ENCODE measurements at places on chromosomes 7 and 10.

- no peak for DNase-seq
Measured at GRCh38 chr10:110772454-110773025, 99.2 kb upstream of the PDCD4 start.

- DNase-seq = no peak
Measured at GRCh38 chr10:119493155-119493554, 49.4 kb downstream of the RGS10 start.

GRCh38 chr10:35340975-35341374, 4.7 kb downstream of the CCNY start:
- no peak for DNase-seq

DNA sequence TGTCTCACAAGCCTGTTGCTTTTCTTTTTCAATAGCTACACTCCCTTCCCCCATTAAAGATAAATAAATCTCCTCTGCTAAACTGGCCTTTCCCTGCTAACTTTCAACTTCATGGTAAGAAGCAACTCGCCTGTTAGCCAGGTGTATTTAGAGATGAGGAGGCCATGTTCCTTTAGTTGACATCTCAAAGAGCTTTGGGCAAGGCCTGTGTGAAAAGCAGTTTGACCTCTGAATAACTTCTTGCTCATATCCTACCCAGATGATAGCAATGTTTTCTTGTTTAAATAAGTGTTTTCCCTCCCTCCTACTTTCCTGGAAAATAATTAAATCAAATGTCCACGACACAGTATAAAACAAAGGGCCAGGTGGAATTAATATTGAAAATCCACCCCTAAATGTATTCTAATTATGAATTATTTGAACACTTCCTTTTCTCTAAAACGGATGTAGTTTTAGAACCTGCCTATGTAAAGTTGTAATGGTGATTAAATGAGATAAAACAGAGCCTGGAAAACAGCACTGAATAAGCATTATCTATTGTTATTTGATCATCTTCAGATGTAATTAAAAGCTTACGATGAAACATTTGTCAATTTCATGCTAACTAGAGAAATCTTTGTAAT, 78.5 kb downstream of the HGF start:
- no peak for DNase-seq

DNA sequence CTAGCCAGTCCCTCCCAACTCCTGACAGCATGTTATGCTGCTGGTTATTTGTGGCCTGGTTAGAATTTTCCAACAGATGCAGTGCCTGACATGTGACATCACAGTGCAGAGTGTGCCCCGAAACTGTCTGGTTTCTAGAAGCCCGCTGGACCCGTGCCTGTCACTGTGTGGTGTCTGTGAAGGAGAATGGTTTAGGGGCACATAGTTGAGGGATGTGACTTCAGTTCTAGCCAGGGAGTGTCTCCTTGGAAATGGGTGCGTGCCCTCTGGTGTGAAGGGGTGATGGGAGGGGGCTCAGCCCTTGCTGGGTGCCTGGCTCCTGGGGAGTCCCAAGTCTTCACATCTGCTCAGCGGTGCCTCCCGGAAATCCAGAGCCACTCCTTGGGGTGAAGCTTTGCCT, 303.6 kb downstream of the GLRX3 start:
- DNase-seq = no peak

- no peak for DNase-seq
Measured at GRCh38 chr10:51321980-51322379, 247.7 kb downstream of the PRKG1 start.

DNA sequence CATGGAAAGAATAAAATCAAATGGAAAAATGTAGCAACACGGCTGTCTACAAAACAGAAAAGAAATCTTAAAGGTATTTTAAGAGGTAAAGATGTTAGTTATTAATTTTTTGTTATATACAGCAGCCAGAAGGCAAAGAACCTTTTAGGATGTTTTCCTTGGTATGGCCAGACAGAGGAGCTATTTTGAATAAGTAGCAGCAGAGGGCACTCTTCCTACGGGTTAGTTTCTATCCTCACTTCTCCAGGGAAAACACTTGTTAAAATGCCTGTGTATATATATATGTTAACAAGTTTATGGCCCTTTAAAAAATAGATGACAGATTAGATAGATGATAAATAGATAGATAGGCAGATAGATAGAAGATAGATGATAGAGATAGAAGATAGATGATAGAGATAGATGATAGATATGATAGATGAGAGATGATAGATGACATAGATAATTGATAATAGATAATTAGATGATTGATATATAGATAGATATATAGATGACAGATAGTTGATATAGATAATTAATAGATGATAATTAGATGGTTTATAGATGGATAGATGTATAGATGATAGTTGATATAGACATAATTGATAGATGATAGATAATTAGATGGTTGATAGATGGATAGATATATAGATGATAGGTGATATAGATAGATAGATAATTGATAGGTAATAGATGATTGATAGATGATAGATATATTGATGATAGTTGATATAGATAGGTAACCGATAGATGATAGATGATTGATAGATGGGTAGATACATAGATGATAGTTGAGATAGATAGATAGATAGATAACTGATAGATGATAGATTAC, 57.8 kb upstream of the WIPF3 start:
- DNase-seq = no peak

DNA sequence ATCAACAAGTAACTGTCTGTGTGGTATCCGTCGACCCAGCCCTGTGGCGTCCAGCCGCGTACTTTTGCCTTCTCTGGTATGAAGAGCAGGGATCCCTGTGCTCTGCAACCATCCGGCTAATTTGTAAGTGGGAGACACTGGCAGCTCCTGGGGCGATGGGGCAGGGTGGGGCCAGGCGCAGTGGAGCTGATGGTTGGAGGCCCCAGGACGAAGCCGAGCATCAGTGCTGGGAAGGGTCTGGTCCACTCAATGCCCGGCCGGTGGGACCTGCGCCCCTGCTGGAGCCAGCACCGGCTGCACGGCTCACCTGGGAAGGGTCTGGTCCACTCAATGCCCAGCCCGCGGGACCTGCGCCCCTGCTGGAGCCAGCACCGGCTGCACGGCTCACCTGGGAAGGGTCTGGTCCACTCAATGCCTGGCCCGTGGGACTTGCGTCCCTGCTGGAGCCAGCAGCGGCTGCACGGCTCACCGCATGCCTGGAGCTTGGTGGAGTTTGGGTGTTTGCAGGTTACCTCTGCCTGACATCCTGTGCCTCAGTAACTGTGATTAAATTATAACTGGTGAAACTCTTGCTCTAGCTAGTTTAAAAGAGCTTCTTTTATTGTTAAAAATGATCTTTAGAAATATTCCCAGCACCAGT, 96.1 kb downstream of the NKX6-2 start:
- DNase-seq = no peak

DNA sequence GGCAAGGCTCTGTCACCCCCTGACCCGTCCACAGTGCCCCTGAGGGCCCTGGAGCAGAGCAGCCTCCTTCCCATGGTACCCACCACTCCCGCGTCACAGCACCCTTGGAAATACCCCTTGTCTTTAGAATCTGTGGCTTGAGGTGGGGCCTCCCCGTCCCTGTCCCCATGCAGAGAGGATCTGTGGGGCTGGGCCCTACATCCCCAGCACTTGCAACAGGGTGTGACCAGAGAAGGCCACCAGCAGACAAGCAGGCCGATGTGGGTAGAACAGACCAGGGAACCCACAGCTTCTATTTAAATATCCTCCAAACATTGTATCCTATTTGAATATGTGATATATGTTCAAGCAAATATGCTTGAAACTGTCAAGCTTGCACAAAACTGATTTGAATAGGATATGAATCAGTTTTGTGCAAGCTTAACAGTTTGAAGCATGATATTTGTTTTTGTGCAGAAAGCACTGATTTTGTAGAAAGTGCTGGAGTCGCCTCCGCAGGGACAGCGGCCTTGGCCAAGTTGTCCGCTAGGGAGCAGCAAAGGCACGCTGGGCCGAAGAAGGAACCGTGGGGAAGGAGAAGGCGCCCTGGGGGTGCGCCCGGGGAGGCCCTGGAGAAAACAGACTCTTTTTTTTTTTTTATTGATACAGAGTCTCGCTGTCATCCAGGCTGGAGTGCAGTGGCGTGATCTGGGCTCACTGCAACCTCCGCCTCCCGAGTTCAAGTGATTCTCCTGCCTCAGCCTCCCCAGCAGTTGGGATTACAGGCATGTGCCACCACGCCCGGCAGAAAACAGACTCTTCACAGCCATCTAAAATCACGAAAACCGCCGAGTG, 2.2 kb downstream of the CFAP46 start:
- DNase-seq = no peak

DNA sequence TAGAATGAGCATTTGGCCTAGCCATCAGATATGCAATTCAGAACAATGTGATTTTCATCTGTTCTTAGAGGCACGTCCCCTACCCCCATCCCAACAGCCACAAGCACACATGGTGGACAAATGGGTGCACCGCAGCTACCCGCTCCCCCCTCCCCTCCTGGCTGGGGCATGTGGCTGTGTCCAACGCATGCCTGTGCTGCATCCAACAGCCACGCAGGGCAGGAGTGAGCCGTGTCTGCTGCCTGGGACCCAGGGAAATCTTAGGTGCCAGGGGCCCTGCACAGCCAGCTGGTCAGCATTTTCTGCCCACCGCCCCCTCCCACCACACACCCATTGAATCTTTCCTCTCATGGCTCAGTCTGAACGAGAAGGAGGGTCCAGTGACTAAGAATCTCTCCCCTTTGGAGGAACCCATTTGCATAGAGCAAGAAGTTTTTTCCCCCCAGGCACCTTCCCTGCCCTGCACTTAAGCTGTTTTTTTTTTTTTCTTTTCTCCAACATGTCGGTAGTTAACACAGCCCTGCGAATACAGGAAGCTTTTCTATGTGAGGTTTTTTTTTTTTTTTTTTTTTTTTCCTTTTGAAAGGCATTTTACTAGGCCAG, 138.9 kb downstream of the WDR11 start:
- no peak for DNase-seq

GRCh38 chr10:76903387-76903945, 734.1 kb downstream of the KCNMA1 start:
- no peak for DNase-seq

GRCh38 chr7:155754165-155754564, 58.1 kb downstream of the SHH start:
- DNase-seq = no peak

DNA sequence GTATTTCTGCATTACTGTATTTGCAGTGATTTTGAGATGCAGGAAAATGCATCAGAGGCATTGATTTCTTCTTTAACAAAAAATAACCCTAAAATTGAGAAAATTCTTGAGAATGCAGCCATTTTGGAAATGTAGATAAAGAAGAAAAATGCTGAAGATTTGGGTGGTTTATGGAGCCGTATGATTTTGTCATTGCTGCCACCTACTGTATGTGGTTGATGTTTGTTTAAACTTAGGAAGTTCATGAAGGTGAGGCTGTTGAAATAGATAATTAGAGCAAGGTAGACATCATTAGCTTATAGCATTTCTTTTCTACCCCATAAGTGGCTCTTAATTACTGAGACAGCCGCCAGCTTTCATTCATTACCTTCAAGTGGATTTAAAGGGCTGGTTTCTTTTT, 92.1 kb upstream of the SAMD8 start:
- DNase-seq = no peak

- DNase-seq = no peak
Measured at GRCh38 chr7:150978126-150978789, at the start of gene KCNH2. Gene KCNH2, minus strand, starts transcription at chr7:150978321. Its CDS starts 408 bp downstream, at chr7:150977913.

DNA sequence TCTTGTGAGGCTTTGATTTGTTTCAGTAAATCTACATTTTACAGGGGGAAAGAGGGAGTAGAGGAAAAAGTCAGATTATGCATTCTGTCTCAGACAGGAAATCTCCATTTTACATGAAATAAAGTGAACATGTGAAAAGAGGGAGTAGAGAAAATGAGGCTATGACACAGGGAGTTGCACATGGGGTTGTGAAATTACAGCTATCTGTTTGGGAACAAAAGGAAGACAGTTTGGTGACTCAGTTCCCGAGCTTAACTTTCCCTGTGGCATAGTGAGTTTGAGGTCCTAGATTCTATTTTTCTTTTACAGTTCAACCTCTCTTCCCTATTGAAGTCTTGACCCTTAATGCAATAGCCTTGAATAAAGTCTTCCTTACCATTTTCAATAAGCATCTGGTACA, 63.2 kb upstream of the AGR3 start:
- DNase-seq = no peak

DNA sequence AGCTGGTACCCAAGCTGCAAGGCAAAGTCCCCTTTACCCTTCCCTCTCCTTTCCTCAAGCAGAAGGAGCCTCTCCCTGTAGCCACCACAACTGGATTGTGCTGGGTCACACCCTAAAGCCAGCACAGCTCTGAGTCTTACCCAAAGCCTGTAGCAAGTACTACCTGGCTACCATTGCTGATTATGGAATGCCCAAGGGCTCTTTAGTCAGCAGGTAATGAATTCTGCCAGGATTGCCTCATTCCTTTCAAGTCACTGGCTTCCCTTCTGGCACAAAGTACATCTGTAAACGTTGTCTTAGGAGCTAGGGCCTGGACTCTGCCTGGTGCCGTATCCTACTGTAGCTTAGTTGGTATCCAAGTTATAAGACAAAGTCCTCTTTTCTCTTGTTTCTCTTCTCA, 52.0 kb downstream of the FAS start:
- no peak for DNase-seq

- no peak for DNase-seq
Measured at GRCh38 chr10:132590752-132591121, 53.1 kb downstream of the INPP5A start.

DNA sequence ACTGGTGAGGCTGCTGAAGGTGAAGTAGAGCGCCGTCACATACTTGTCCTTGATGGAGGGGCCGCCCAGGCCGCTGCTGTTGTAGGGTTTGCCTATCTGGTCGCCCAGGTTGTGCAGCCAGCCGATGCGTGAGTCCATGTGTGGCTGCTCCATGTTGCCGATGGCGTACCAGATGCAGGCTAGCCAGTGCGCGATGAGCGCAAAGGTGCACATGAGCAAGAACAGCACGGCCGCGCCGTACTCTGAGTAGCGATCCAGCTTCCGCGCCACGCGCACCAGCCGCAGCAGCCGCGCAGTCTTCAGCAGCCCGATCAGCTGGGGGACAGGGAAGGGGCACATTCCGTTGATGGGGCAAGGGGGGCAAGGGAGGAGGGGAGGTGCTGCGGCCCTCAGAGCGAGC, 26.6 kb downstream of the KCNH2 start:
- no peak for DNase-seq

DNA sequence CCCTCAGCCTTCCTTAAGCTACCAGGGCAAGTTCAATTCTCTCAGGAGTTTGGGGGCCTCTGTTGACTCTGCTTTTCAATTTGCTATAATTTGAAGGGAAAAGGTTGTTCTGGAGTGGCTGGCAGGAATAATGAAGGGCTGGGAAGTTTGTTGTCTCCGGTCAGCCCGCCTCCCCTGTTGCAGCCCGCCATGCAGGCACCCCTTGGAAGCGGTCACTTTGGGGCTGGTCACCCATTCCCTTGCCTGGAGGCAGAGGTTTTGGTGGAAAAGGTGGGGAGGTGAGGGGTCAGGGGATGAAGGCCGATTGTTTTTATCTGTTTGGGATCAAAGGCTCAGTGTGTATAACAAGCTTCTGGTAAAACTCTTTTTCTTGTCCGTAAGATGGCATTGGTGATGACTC, 79.1 kb downstream of the GRK5 start:
- no peak for DNase-seq

GRCh38 chr10:93255546-93255945, 181.9 kb downstream of the CYP26A1 start:
- no peak for DNase-seq

- no peak for DNase-seq
Measured at GRCh38 chr7:113796557-113796956, 122.3 kb downstream of the PPP1R3A start.

GRCh38 chr7:5526100-5526905, 102.7 kb upstream of the TNRC18 start:
- DNase-seq = no peak

Measured in amygdala (tissue), 56 donors.